Activated T-cell treated with anti-CD3 and anti-CD28 coated beads for 1 hour (primary cell): ENCODE measurements at places on chromosomes 13 and 19.

- DNase-seq, result no peak
These were observed 196.8 kb downstream of the PDS5B start for GRCh38 chr13:32783067-32783466.

- no peak for DNase-seq
These were observed 14.3 kb upstream of the SBK3 start for GRCh38 chr19:55559684-55560083.

DNA sequence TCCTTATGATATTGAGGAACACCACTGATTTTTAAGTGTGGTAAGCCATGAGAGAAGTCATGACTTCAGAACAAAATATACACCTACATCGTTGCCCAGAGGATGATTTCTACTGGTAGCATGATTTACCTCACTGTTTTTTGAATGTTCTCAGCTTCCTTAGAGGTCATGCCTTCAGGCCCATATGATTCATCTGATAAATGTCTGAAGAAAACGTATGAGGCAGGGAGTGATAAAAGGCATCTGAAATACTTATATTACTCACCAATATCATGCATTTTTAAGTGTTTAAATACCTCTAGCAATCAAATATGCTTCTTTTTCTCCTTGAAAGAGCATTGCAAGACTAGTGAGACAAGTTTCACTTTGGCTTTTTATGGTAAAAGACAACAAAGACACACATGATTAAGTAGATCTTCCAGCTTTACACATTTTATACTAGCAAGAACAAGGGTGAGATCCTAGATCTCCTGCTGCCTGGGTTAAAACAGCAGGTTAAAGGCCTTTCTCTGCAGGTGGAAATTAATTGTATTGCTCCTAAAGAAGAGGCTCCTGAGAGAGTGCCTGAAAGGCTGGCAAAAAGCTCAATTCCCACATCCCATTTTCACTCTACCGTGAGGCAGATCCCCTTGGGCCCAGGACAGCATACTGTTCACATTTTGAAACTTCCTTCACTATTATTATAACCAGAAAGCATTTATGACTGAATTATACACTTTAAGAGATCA lies 432.4 kb downstream of the SLITRK1 start:
- no peak for DNase-seq

GRCh38 chr13:63457186-63457585 lies 2041.5 kb upstream of the PCDH20 start:
- DNase-seq, result no peak

- no peak for DNase-seq
These were observed 84.1 kb upstream of the ATXN8OS start for GRCh38 chr13:70023516-70023915.

- DNase-seq, result peak; percentile 67
These were observed 20.8 kb upstream of the ERCC1 start for GRCh38 chr19:45444318-45445041.

- no peak for DNase-seq
These were observed 1044.4 kb downstream of the UQCRFS1 start for GRCh38 chr19:28168557-28168956.

GRCh38 chr13:67285611-67286010 lies 55.5 kb upstream of the PCDH9 start:
- DNase-seq, result no peak

DNA sequence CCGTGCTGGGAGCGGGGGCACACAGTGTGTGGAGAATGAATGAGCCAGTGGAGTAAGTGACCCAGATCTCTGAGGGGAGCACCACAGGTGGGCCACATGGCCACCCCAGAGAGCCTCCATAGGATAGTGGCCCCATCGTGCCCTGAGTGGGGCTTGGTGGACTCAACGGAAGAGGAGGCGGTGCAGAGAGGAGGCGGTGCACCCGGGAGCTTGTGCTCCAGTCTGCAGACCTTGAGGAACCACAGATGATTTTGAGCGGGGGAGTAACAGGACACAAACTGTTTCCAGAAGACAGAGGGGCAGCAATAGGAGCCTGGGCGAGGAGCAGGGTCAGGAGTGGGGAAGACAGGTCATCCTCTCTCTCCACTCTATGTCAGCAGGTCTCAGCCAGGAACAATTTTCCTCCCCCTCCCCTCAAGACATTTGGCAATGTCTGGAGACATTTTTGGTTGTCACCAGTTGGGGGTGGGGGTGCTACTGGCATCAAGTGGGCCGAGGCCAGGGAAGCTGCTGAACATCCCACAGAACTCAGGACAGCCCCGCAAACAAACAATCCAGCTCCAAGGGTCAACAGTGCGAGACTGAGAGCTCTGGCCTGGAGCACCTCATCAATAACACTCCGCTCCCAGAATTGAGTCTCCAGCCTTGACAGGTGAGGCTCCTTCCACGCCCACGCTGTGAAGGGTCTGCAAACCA lies 182.2 kb downstream of the USP12 start:
- DNase-seq, result no peak

- no peak for DNase-seq
These were observed 517.8 kb upstream of the SLITRK5 start for GRCh38 chr13:87153371-87153770.

DNA sequence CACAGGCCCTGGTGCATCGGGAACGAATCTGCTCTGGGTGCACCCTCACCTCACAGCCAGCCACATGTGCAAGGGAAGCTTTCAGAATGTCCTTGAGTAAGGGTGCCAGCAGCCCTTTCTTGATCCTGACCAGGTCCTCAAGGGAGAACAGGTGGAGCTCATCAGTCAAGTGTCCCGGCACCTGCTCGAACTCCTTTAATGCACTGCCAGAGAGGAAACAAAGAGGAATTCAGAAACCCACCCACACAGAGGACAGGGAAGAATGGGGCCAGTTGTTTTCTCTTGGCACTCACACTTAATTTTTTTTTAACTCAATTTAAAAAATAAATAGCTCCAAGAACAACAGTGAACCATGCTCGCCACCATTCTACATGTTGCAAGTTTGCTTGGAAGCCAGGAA lies 41.7 kb downstream of the RUBCNL start:
- DNase-seq, result no peak

DNA sequence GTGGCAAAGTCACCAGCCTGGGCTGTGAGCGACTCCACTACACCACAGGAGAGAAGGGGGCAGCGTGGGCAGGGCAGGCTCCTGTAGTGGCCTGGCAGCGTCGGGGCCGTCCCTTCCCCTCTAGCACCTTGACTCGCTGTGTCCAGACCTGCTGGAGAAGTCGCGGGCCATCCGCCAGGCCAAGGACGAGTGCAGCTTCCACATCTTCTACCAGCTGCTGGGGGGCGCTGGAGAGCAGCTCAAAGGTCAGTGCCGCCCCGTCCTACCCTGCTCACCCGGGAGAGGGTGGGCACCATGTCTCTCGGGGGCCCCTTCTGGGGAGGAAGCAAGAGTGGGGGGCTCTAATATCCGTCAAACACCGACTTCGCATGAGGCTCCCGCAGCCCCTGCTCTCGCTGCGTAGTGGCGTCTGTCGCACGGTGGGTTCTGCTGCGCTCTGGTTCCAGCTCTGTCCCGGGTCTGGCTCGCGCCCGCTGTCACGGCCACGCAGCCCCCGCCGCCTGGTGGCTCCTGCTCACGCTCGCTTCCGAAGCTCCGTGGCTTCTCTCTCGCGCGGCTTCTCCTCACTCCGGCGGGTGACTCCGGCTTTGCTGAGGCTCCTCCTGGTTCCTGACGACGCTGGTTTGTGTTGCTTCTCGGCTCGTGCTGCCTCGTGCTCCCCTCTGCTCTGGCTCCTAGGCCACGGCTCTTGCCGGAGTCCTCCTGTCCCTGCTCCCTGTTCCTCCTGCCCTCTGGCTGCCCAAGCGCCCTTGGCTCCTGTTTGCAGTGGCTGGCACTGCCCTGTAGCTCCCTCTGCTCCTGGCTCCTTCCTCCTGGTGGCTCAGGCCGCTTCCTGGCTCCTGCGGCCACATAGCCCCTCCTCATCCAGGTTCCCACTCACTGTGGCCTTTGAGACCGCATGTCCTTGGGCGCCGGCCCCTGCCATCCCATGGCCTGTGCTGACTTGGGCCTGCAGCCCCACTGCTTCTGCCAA lies 27.2 kb downstream of the MYH14 start:
- no peak for DNase-seq

DNA sequence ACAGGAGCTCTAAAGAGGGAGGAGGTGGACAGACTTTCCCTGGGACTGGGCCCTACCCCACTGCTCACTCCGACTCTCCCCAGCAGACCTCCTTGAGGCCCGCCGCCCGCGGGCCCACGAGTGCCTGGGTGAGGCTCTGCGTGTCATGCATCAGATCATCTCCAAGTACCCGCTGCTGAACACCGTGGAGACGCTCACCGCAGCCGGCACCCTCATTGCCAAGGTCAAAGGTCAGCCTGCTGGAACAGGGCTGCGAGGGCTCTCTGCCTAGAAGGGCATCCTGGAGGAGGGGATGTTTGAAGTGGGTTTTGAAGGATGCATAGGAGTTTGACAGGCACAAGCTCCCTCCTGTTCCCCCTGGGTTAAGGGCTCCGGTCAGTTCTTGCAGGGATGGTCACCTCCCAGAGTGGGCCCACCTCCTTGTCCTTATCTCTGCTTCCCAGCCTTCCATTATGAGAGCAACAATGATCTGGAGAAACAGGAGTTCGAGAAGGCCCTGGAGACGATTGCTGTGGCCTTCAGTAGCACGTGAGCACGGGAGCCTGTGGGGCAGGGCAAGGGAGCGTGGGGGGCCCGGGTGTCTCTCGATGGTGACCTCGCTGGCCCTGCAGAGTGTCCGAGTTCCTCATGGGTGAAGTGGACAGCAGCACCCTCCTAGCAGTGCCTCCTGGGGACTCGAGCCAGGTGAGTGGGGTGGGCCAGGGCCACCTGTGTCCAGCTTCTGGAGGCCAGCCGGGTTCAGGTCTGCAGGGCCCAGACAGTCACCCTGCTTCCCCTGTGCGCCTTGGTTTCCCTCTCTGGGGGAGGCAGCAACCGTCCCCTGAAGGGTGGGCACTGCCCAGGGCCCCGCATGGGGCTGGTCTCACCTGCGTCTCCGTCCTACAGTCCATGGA lies 6.3 kb downstream of the ARHGAP45 start:
- DNase-seq, result no peak

DNA sequence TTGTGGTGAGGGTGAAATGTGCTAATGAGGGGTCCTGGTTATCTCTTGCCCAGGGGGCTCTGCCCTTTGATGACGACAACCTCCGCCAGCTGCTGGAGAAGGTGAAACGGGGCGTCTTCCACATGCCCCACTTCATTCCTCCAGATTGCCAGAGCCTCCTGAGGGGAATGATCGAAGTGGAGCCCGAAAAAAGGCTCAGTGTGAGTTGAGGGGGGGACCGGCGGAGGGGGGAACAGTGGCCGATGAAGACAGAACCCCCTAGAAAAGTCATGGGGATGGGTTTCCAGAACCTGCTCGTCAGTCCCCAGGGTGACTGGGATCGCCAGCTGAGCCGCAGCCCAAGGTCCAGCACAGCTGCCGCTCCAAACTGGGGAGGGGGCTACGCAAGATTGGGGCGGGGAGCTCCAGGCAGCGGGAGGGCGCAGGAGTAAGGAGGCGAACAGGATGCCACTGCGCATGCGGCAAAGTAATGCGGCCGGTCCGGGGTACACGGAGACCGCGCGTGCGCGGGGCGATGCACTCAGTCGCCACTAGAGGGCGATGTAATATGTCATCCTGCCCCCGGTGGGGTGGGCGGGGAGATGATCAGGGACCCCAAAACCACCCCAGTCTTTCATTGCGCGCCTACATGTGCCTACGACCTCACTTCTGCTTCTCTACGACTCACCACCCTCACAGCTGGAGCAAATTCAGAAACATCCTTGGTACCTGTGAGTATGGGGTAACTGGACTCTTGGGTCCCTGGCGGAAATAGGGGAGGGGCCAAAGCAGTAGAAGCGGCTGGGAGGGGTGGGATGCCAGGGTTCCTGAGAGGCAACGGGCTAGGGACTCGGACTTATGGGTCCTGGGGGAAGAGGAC lies 17.9 kb downstream of the BRSK1 start:
- DNase-seq, result peak; percentile 97

- DNase-seq, result no peak
These were observed 33.5 kb downstream of the DNM2 start for GRCh38 chr19:10751109-10751953.

- DNase-seq, result no peak
These were observed 15.0 kb upstream of the DHRS12 start for GRCh38 chr13:51818781-51819511.

DNA sequence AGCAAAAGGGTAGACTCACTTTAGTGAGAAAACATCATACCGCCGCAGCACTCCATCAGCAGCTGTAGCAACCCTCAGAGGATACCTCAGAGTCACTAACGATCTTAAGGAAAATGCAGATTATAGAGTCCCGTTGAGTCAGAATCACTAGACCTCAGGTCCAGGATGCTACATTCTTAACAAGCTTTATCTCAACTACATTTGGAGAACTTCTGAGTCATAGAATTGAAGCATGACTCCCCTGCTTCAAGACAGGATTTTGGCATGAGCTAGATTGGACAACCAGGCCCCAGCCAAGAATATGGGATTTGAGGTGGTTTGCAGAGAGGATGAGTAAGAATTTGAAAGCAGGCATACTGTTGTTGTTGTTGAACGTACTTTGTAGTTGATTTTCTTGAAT lies 118.9 kb upstream of the UBL3 start:
- DNase-seq, result no peak

DNA sequence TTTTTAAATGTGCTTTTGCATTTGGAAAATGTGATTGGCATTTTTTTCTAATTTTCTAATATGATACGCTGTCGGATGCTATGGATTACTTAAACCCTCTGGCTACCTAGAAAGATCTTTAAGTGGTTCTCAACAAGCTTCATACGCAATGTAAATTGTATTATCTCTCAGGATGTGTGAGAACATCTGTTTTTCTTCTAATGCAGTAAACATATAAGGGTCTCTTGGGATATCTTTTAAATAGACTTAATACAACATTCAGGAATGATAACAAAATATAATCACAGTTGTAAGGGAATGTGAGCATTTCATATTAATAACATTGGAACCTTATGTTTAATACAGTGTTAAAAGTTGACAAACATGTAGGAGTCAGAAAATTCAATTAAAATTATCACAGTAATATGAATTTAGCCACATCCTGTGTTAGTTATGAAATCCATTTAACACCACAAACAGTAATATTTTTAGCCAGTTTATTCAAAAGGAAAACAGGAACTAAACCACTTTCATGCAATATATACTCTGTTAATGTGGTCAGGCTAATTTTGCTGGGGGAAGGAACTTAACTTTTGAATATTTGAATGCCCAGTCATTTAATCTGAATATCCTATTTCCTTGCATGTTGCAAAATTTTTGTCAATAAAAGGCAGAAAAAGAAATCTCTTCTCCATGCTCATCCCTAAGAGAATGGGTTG lies 15.0 kb upstream of the ALOX5AP start:
- no peak for DNase-seq

GRCh38 chr13:79482281-79482970 lies 1.5 kb downstream of the NDFIP2 start:
- no peak for DNase-seq

DNA sequence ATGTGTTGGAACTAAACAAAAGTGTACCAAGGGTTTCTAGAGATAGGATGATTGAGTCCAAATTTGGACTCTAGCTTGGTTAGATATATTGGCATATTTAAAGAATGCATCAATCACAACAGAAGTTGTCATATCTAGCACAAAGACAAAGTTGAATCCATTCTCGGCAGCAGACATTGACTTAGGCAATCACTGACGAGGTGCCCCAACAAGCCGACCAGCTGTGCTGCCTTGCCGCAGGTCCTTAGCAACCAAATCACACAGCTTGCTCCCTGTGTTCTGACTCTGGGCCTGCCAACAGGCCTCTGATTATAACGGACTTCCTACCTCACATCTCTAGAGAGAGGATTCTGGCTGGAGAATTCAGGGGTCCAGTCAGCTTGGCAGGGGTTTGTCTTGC lies 208.7 kb downstream of the MTUS2 start:
- DNase-seq, result no peak
